Skin of body (tissue), 3 donors: ENCODE measurements at places on chromosomes 4 and X. TPM values are rescaled to one million over a fixed set of nuclear protein-coding genes. Genes with fewer than 3 reads are reported as not detected.

GRCh38 chrX:48815266-48815665 is 11.0 kb upstream of the ERAS start:
- DNase-seq = no peak

GRCh38 chr4:146134761-146135445 is 40.6 kb upstream of the LSM6 start:
- DNase-seq = no peak

Gene ABLIM2
- 5.0 TPM for total RNA-seq

Gene F9
- 0.20 TPM for total RNA-seq

- DNase-seq = no peak
Observed at GRCh38 chrX:39125834-39126233, 324.6 kb downstream of the MID1IP1 start.

Gene PNMA6A
- 2.8 TPM for total RNA-seq

Gene TBC1D1
- 45.2 TPM for total RNA-seq

- no peak for DNase-seq
Observed at GRCh38 chr4:158826057-158826456, 57.2 kb downstream of the FNIP2 start.

- DNase-seq = no peak
Observed at GRCh38 chr4:24219209-24219608, 329.4 kb upstream of the PPARGC1A start.

DNA sequence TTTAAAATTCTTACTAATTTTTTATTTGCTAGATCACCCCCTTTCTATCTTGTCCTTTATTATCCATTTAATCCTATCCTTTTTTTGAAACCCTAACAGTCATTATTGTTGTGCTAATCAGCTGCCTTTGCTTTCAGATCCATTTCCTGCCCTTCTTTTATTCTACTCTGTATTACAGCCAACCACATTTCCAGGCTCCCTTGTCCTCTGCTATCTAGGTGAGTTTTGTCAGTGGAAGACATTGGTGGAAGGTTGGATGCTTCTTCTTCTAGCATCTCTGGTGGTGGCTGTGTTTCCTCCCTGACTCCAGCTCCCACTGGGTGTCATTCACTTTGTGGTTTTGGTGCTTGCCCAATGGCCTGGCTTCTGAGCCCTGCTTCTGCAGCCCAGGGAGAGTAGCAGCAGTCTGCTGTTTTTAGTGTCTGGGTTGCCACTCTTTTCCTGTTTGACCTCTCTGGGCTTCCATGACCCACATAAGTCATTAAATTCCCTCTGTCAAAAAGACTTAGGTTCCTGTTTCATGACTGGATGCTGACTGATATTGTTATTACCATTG is 225.2 kb upstream of the PGRMC2 start:
- no peak for DNase-seq

DNA sequence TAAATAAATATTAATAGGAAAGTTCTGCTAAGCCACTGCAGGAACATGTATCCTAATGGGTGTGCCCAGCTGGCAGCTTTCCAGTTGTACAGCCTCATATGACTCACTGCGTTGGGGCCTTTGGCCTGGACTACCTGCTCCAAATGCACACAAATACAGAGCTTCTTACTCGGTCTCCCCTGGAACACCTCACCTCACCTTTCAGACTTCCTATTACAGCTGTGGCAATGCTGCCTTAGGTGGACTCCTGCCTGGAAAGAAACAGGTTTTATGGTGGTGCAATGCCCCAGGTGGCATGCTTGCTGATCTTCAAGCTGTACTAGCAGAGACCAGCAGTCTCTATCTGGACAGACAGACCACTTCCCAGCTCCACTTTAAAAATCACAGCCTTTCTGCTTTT is 85.7 kb upstream of the EXOC1L start:
- no peak for DNase-seq

- no peak for DNase-seq
Observed at GRCh38 chrX:24838629-24839028, 144.9 kb downstream of the POLA1 start.

Gene EPHA5
- 0.59 TPM for total RNA-seq

- DNase-seq = no peak
Observed at GRCh38 chr4:32135642-32136041, 1415.5 kb downstream of the PCDH7 start.

Gene UGT2A1
- 2.6 TPM for total RNA-seq

Gene CFAP299
- total RNA-seq = not detected

- DNase-seq = peak; percentile 56
Observed at GRCh38 chr4:151117371-151117962, 18.0 kb downstream of the RPS3A start.

DNA sequence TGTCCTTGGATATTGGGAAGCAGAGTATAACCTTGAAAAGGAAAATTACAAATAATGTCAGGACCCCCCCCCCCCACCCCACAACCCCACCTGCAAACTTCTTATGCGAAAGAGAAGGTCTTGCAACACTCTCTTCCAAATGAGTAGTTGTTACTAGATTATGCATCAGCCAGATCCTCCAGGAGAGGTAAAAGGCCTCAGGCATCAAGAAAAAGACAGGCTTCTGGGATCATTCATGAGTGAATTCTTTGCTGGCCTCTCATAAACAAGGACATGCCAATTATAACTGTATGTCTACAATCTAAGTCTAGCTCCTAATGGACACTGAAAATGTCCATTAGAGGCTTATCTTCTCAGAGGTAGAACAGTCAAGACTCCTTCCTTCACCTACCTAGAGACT is 1443.3 kb downstream of the RAPGEF2 start:
- no peak for DNase-seq

DNA sequence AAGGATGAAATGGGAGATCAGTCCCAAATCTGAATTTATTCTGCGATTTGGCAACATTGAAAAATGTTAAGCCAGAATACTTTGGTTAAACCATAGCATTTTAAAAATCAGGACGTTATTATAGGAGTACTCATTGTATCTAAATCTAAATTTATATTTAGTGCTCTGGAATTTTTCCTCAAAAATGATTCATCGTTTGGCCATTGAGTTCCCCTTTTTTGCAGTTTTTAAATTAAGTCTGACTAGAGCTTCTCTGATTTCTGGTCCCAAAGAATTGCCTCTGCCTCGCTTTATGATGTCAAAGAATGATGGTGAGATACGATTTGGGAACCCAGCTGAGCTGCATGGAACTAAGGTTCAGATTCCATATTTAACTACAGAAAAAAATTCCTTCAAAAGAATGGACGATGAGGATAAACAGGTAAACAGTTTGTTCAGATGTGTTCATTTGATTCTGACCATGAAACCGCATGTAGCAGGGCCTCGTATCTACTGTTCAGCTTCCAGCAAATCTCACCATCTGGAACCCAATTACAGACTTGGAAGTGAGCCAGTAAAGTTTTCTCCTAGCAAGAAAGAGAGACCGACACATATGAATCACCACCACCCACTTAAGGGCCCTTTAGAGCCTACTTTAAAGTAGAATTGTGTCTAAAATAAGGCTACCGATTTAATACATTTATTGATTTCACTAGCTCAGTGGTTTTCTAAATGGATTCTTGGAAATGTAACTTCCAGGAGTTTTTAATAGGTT is 75.6 kb downstream of the REPS2 start:
- DNase-seq = no peak

Gene MAP9
- 7.1 TPM for total RNA-seq

DNA sequence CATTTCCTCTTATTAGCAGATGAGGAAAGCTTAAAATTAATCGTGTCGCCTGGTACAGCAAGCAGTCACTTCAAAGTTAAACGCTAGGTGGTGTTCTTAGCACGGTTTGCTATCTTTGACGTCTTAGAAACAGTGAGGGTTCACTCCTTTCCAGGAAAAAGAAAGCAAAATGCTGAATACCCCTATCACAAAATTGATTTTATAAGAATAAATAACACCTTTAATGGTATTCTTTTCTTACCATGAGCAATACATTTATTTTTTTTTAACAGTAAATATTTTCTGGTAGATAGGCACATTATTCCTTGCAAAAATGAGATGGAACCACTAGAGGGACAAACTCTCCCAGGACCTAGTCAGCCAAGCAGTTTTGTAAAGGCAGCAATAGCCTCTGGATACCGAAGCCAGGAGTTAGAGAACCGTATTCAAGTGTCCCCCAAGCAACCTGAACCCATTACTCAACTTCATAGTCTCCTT is 153.9 kb downstream of the KDR start:
- peak; percentile 51 for DNase-seq

Gene DGKK
- not detected for total RNA-seq

Gene PDE5A
- 40.2 TPM for total RNA-seq

Gene EBP
- total RNA-seq = 34.0 TPM

- no peak for DNase-seq
Observed at GRCh38 chr4:959338-960139, 13.8 kb downstream of the DGKQ start.
